ENCODE measurements at places on chromosomes 7 and 10.

DNA sequence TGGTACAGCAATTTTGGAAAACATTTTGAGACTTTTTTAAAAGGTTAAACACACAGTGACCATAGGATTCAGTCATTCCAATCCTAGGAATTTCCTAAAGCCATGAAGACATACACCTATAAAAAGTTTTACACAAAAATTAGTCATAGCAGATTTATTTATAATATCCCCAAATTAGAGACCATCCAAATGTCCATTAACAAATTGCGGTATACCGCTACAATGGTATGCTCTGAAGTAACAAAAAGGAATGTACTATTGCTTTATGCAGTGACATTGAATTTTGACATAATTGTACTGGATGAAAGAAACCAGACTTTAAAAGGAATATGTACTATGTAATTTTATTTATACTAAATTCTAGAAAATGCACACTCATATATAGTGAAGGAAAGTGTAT is 362.8 kb downstream of the HGF start:
- no peak for DNase-seq

GRCh38 chr7:157097569-157097968 is 41.2 kb upstream of the UBE3C start:
- no peak for DNase-seq

DNA sequence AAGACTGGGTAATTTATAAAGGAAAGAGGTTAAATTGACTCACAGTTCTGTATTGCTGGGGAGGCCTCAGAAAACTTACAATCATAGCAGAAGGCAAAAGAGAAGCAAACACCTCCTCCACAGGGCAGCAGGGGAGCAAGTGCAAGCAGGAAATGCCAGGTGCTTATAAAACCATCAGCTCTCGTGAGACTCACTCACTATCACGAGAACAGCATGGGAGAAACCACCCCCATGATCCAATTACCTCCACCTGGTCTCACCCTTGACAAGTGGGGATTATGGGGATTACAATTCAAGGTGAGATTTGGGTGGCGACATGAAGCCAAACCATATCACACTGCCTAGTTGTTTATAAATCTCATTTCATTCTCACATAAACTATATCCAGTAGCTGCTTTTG is 28.0 kb upstream of the CPN1 start:
- no peak for DNase-seq

DNA sequence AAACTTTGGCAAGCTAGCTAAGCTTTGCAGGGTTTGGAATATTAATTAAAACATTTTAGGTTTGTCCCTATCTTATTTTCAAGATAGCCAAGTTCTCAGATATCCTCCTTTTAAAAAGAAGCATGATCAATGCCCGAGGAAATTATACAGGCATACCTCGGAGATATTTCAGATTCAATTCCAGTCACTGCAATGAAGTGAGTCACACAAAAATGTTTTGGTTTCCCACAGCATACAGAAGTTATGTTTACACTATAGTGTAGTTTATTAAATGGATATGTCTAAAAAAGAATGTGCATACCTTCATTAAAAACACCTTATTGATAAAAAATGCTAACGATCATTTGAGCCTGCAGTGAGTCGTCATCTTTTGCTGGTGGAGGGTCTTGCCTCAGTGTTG is 382.9 kb upstream of the NPVF start:
- DNase-seq = no peak

DNA sequence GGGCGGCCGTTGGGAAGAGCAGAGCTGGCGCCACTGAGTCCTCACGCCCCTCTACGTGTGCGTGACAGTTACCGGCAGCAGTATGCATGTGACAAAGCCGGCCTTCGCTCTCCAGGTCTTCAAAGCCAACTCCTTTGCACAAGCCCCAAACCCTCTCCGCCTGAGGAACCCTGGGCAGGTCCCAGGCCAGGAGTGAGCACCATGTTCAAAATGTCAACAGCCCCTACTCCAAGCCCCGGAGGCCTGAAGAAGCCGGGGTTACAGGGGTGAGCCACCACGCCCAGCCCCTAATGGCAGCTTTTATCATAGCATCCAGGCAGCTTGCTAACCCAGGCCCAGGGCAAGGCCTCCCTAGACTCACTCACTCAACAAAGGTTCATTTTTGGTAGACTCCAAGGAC is 70.8 kb downstream of the OAT start:
- DNase-seq = no peak

- no peak for DNase-seq
These were observed 12.9 kb upstream of the CSGALNACT2 start for GRCh38 chr10:43125274-43125845.

DNA sequence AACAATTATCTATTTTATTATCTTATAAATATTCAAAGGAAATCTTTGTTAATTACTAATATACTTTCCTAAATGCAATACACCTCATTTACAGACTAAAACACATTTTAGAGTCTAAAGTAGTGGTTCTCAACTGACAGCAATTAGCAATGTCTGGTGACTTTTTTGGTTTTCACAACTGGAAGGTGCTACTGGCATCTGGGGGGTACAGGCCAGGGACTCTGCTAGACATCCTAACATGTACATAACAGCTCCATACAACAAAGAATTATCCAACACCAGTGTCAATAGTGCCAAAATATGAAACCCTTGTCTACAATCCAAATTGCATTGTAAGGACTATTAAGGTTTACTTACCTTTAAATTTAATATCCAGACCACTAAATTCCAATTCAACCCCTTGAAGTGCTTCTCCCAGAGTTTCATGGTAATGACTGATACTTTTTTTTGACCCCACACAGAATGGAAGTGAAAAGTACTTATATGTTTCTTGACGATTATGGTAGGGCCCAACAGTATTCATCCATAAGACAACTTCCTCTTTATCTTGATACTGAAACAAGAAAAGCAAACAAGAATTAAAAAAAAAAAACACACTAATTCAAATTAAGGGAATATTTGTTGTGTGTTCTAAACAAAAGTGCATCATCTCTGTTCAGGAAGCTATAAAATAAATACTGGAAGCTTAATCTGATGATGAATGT is 10.4 kb downstream of the TM9SF3 start:
- DNase-seq = no peak

DNA sequence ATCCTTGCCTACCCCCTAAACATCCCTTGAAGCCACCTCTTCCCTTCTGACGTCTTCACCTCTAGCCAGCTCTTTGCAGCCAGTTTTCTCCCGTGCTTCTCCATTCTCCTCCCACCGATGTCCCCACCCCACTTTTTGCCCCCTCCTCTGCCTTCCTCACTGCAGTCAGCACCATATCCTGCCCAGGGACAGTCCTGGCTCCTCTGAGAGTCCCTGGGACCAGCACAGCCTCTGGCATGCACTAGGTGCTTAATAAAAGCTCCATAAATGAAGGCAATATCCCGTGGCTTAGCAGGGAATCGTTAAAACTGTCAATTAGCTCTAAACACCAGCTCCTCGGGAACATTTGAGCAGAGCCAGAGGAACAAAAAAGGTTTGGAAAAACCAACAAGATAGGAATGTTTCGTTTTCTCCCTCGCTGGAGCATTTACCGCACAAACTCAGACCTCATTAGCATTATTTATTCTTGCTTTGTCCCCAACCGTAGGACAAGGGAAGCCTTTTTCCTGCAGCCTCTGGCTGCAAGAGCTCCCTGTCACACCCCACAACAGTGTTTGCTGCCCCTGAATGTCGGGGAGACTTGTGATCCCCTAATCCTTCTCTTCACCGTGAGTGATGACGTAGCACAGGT is 16.1 kb downstream of the MYL10 start:
- no peak for DNase-seq

GRCh38 chr10:69217119-69217754 is 2.9 kb upstream of the HKDC1 start:
- no peak for DNase-seq

- no peak for DNase-seq
These were observed 6.8 kb downstream of the PON1 start for GRCh38 chr7:95317546-95317945.

DNA sequence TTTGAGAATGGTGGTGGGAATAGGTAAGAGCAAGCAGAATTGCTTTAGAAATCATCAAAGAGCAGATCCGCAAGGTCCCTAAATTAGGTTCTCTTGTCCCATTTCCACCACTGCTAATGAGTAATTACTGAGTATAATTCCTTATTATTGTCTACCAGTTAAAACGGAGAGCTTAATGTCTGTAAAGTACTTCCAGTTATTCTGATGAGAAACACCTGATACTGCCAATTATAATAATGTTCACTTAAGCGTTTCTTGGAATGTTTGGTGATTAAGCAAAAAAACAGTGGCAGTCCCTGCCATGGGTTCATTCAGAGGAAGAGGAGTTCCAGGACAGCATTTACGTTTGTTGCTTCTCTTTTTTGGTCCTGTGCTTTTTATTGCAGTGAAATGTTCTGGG is 358.5 kb upstream of the GALNT17 start:
- DNase-seq = no peak

DNA sequence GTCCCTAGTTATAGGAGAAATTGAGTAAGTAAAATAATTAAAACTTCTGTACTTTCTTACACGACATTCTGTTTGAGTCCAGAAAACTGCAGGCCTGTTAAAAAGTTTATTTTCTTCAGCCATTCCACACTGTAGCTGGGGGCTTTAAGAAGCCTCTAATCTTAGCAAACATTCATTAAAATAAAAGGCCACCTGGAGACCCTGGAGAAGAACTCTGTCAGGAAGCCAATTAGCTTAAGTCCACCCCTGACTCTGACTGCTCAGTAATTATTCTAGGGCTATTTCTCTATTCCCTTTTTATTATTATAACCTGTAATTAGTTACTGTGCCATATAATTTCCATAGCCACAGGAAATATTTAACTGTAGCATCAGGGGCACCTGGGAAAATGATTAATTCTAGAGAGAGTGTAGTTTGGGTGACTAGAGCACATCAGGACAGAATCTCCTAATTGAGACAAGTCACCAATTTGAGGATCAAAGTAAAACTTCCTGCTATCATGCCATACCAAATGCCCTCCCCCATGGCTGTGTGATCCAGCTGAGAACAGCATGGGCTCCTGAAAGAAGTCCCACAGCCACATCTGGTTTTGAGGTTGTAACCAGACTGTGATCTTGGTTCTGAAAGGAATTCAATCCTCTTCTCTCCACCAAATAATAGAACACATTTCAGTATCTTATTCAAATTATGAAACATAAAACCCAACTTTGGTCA is 1302.3 kb downstream of the XPNPEP1 start:
- DNase-seq = no peak

DNA sequence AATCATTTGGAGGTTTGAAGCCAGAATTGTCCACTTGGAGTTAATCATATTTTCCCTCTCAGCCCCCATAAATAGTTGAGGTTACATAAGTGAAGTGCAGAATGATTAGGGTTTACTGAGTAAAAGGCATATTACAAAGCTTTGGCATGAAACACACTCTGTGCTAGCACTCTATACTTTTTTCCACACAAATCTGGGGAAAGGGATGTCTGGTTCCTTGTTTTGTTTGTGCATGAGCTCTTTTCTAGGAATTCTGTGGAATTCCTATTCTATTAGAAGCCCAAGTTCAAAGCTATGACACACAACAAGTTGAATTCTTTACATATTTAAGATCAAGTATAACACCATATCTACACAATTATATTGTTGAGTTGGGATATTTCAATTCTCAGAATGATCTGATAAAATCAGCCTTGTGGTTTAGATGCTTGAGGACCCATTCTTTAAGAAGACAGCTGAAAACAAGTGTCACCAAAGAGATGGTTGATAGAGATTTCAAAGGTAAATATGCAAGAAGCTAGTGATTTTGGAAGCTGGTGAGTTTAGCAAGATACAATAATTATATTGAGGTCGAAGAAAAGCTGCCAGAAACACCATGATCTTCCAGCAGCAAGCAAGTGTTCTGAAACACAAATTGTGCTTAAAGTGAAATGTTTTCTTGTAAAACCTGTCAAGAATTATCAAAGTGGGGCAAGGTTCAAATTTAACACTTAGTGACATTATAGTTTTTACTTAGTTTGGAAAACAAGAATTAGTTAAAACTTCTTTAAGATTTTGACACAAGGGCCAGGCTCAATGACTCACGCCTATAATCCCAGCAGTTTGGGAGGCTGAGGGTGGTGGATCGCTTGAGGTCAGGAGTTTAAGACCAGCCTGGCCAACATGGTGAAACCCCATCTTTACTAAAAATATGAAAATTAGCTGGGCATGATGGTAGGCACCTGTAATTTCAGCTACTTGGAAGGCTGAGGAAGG is 122.6 kb downstream of the INHBA start:
- no peak for DNase-seq

DNA sequence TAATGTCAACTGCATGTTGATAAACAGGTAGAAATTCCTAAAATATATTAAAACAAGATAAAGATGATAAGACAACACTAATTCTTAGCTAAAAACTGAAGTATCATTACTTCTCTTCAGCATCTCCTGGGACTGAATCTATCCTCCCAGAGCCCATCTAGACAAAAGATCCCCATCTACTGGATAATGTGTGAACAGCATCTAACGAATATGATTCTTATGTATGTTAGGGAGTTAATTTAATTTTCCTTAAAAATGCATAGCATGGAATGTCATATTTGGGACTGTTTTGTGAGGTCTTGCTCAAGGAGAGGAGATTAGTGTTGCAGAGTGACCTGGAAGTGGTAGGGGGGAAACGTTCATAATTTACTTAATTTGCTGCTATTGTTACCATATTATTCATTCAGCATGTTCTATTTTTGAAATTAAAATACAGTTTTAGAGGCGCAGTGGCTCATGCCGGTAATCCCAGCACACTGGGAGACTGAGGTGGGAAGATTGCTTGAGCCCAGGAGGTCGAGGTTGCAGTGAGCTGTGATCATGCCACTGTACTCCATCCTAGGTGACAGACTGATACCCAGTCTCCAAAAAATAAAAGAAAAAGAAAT is 305.1 kb upstream of the CSTF2T start:
- DNase-seq = no peak

DNA sequence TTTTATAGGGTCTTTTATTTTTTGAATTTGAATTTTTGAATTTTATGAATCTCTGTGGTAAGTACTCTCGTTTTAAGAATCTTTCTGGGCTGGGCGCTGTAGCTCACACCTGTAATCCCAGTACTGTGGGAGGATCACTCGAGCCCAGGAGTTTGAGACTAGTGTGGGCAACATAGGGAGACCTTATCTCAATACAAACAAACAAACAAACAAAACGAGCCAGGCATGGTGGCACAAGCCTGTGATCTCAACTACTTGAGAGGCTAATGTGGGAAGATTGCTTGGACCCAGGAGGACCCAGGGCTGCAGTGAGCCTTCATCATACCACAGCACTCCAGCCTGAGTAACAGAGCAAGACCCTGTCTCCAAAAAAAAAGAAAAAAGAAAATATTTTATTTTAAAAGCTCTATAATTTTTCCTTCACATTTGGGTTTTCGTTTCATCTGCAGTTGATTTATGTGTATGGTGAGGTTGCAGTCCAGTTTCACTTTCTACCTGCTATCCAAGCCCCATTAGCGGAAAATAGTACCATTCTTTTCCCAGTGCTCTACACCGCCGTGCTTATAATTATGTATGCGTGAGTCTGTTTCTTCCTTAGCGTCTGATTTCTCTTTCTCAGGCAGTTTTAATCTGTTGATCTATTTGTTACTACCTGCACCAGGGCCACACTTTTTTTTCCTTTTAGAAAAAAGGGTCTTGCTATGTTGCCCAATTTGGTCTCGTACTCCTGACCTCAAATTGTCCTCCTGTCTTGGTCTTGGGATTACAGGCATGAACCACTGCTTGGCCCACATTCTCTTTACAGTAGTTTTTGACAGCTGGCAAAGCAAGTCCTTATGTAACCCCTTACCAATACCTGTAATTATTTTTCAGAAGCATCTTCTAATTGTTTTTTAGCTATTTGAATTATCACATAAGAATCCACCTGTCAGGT is 21.7 kb downstream of the TRIM24 start:
- DNase-seq = no peak

GRCh38 chr7:139825666-139826290 is 3.3 kb upstream of the TBXAS1 start:
- DNase-seq = no peak

- DNase-seq = no peak
These were observed 55.2 kb downstream of the TWIST1 start for GRCh38 chr7:19062216-19062615.

Data from SIG-M5 (cell line).